ENCODE measurements at places on chromosomes 6 and 20. TPM values are rescaled to one million over a fixed set of nuclear protein-coding genes. Genes with fewer than 3 reads are reported as not detected.

DNA sequence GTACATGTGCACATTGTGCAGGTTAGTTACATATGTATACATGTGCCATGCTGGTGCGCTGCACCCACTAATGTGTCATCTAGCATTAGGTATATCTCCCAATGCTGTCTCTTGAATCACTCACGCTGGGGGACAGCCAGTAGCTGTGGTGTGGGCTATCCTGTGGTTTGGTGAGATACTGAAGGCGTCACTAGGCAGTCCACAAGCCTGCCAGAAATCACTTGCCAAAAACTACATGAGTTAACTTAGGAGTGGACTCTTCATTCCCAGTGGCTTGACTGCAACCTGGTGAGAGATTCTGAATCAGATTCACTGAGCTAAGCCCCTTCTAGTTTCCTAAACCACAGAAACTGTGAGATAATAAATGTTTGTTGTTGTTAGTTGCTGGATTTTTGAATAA, 191.3 kb downstream of the TSHZ2 start:
- DNase-seq: no peak

- DNase-seq: no peak
Measured at GRCh38 chr6:34658605-34659265, 37.8 kb downstream of the ILRUN start.

DNA sequence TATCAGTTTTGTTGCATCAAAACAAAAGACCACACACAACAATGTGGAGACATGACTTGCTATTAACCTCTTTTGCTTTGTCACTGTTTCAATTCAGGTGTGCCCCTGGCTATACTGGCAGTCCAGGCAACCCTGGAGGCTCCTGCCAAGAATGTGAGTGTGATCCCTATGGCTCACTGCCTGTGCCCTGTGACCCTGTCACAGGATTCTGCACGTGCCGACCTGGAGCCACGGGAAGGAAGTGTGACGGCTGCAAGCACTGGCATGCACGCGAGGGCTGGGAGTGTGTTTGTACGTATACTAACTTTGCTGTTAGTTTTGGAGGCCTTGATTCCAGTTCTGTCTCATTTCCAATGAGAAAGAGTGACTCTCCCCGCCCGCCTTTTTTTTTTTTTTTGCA, 356.9 kb downstream of the ARHGAP18 start:
- DNase-seq: peak; percentile 21

The ANKRD66 gene
- total RNA-seq: not detected

The HLA-G gene
- total RNA-seq: 0.45 TPM

The MLN gene
- not detected for total RNA-seq

The CLPSL1 gene
- total RNA-seq: not detected

Data from Calu3 (cell line).